T-helper 9 cell (primary cell): ENCODE measurements at places on chromosomes 7 and 10.

- DNase-seq: no peak
These were observed 39.7 kb downstream of the TES start for GRCh38 chr7:116249969-116250553.

DNA sequence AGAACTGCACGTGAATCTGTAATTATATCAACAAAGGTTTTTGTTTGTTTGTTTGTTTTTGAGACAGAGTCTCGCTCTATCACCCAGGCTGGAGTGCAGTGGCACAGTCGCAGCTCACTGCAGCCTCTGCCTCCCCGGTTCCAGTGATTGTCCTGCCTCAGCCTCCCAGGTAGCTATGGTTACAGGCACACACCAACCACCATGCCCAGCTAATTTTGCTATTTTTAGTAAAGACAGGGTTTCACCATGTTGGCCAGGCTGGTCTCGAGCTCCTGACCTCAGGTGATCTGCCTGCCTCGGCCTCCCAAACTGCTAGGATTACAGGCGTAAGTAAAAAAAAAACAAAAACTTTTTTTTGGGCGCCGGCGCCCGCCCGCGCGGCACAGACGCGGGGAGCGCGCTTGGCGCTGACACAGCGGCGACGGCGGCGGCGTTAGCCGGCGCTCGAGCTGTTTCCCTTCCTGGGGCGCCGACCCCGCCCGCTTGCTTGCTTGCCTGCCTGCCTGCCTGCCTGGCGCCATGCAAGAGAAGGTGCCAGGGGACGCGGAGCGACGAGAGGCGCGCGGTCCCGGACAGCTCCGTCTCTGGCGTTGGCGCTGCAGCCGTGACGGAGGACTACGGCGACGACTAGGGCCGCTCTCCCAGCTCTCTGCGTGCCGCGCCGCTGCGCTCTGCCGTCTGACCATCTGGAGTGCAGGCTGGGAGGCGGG, 171.4 kb upstream of the NUPR2 start:
- no peak for DNase-seq

- DNase-seq: no peak
These were observed 53.5 kb upstream of the AGBL3 start for GRCh38 chr7:134932707-134933370.

DNA sequence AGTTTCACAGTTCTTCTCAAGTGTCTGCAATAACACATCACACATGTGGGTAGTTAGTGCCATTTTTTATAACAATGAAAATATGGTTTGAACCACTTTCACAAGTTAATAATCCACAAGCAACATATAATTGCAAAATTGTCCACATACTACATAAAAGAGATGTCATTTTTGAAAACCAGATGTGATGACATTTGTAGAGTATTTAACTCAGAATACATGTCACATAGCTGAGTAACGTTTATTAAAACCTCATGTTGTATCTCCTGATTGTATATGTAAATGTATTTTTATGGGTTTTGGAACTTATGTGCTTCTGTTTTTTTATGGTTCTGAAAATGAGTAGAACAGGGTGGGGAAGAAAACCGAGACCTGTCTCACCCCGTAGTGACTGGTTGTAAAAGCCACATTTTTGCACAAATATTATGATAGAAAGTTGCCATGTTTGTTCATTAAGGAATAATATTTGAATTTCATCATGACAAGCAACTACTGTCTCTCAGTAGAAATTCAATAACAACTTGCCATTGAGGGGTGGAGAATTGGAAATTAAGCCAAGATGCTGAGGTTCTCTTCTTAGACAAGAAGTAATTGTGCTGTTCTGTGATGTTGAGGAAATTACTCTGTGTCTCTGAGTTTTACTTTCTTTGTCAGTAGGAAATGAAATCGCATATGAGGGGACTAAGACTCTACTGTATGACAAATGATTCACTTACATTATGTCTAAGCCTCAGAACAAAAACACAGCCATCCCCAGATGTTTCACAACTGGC, 29.2 kb upstream of the EGFR start:
- DNase-seq: no peak

DNA sequence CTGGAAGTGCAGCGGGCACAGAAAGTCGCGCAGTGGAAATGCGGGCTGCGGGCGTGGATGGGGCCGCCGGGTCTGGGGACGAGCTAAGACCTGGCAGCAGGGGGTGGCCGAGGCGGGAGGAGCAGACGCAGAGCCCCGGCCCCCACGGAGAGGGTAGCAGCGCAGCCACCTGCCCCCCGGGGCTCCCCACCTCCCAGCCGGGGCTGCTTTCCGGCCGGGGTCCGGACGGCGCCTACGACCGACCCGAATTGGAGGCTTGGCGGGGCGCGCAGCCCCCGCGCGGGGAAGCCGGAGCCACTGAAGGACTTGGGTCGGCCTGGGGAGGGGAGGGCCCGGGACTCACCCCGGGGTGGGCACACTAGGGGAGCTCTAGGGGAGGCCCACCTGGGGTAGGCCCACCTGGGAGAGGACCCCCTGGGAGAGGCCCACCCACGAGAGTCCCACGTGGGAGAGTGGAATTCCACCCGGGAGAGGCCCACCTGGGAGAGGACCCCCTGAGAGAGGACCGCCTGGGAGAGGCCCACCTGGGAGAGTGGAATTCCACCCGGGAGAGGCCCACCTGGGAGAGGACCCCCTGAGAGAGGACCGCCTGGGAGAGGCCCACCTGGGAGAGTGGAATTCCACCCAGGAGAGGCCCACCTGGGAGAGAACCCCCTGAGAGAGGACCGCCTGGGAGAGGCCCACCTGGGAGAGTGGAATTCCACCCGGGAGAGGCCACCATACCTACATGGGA, 854 bp upstream of the CFAP46 start:
- DNase-seq: no peak

GRCh38 chr10:32437334-32437733, 8.6 kb upstream of the CCDC7 start:
- DNase-seq: no peak

- DNase-seq: no peak
These were observed 1.5 kb downstream of the DNAJC12 start for GRCh38 chr10:67836488-67836887.

- no peak for DNase-seq
These were observed 143.1 kb downstream of the WDR37 start for GRCh38 chr10:1199345-1199673.

DNA sequence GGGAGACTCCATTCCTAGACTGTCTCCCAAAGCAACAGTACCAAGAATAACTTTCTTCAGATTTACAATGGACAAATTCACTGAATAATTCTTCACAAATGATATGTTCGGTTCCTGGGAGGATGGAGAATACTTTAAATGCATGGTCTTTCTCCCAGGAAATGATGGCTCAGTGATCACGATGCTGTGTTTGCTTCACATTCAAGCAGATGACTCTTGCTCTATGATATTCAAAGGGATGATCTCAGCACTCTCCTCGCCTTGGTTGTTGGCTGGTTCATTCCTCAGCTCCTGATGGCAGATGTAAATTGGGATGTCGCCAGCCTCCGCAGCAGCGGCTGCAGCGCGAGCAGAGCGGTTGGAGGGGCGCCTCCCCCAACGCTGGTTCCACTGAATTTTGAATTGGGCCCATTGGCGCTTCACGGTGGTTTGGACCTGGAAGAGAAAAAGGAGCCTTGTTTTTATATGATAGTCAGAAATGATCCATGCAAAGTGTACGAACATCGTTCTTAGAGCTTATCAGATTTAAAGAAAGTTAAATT, 148.3 kb downstream of the CALCR start:
- no peak for DNase-seq

DNA sequence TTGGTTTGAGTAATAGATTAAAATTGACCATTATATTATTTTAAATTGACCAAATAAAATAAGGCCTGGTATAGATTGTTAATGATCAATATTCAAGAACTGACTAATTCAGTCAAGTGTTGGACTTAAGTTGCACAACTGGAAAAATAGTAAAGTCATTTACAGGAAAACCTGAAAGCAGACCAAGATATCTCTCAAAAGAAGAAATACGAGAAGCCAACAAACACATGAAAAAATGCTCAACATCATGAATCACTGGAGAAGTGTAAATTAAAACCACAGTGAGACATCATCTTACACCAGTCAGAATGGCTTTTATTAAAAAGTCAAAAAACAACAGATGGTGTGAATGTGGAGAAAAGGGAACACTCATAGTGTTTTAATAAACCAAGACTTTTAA, 80.4 kb upstream of the MALRD1 start:
- DNase-seq: no peak

GRCh38 chr7:55019191-55019690, 424 bp downstream of the EGFR start:
- DNase-seq: no peak

DNA sequence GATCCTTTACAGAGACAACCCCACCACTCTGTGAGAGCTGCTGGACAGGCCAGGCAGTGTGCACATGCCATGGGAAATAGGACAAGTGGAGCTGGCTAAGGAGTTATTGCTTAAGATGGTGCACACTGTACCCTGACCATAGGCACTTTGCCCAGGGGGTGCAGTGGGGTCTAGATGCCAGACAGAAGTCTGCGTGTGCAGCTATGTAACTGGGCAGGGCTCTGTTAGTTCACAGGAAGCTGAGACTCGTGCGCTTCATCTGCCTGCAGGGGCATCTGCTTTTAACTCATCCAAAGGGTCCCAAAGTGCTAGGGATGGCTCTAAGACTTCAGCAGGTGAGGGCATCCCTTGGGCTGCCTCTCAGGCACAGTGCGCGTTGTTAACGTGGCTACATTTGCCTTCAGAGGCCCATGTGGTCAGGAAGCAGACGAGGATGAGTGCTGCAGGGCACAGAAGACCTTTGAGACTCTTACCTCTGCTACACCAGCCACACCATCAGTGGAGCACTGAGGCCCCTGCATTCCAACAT, 77.7 kb upstream of the GPR26 start:
- no peak for DNase-seq

DNA sequence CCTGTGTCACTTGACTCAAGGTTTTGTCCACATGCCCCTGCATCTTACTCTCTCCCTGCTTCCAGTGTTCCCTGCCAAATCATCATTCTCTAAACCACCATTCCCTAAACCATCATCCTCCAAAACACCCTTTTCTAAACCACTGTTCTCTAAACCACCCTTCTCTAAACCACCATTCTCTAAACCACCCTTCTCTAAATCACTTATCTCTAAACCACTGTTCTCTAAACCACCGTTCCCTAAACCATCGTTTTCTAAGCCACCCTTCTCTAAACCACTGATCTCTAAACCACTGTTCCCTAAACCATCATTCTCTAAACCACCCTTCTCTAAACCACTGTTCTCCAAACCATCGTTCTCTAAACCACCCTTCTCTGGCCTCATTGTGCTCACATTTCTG, 142.1 kb downstream of the CXCL12 start:
- no peak for DNase-seq

DNA sequence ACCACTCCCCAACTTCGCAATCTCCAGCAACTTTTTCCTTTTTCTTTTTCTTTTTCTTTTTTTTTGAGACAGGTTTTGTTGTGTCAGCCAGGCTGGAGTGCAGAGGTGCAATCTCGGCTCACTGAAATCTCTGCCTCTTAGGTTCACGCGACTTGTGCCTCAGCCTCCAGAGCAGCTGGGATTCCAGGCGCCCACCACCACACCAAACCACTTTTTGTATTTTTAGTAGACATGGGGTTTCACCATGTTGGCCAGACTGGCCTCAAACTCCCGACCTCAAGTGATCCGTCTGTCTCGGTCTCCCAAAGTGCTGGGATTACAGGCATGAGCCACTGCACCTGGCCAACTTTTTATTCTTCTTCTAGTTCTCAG, 55.0 kb downstream of the KIAA1549 start:
- DNase-seq: no peak

- DNase-seq: no peak
These were observed 366.3 kb downstream of the DNAJB6 start for GRCh38 chr7:157703131-157703530.

GRCh38 chr10:98144985-98145384, 10.5 kb downstream of the R3HCC1L start:
- DNase-seq: no peak

- DNase-seq: no peak
These were observed 122.8 kb upstream of the RHOBTB1 start for GRCh38 chr10:61066661-61067344.

- DNase-seq: no peak
These were observed 6.0 kb downstream of the SHH start for GRCh38 chr7:155806096-155806871.

GRCh38 chr7:3200504-3200903, 100.5 kb upstream of the SDK1 start:
- no peak for DNase-seq

- DNase-seq: no peak
These were observed 43.3 kb upstream of the HBP1 start for GRCh38 chr7:107125475-107125874.

DNA sequence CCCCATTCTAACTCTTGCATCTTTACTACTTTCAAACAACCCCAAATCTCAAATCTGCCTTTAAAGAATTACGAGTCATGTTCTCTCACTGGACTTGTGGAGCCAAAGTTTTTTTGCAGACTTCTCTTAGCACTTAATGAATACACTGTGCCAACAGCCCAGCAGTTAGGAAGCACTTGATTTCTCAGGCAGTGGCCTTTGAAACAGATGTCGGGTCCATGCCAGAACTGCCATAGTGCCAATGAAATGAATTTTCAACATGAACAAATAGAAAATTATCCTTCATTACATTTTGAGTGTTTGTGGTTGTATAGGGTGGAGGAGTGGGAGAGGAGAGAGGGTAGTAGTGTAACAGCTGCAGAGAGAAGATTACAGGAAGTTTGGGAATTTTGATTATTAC, 5.9 kb downstream of the BORCS7 start:
- DNase-seq: no peak

DNA sequence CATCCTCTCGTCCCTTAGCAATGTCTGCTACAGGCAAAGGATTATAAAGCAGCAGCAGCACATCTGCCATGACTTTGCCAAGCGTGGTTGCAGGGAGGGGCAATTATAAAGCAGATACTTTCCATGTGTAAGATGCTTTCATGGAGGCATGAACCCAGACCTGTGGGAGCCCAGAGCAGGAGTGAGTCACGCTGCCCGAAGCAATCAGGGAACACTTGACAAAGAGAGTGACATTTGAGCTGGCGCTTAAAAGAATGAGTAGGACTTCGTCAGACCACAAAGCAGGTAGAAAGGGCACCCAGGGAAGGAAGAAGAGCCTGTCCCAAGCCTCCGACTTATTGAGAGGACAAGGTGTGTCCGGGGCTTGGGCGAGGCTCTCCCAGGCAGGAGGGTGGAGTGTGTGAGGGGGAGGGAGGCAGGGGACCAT, 147.2 kb downstream of the MYOF start:
- no peak for DNase-seq

DNA sequence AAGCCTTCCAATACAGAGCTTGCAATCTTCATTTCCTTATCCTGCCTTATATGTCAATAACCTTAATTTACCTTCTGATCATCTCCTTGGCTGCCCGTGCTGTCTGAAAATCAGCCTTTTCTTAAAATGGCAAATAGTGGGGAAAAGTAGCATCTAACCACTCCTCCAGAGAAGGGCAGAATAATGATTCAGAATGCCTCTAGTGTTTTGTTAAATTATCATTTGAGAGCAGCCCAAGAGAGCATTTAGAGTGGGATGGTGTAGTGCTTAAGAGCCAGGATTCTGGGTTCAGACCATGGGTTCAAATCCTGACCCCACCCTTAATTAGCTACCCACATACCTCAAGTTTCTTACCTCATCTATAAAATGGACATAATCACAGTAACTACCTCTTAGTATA, 4.6 kb upstream of the TMEM139 start:
- DNase-seq: no peak

- DNase-seq: no peak
These were observed 175.9 kb downstream of the NEURL1 start for GRCh38 chr10:103669243-103669929.

- no peak for DNase-seq
These were observed 103.0 kb downstream of the DOCK4 start for GRCh38 chr7:112103246-112103645.
